GM12878 (cell line): ENCODE measurements at places on chromosomes 7 and 10. TPM values are rescaled to one million over a fixed set of nuclear protein-coding genes. Genes with fewer than 3 reads are reported as not detected.

The LAMB1 gene
- 0.48 and 0.77 TPM in 2 replicates for total RNA-seq

The HOXA2 gene
- total RNA-seq, result not detected in 2 replicates

DNA sequence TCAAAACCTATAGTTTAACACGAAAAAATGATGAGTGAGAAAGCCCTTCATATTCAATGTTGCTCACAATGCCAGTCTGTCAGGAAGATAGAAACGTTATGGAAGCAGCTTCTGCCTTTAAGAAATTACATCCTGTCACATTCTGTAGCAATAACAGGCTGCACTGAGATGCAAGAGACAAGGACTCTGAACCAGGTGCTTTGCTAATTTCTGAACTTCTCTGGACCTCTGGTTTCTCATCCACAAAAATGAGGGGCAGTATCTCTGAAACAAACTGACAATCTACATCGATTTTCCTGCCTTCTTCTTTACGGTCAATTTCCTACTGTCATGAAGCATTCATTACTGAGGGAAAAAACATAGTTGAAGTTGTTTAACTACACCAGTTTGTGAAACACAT lies 234.0 kb downstream of the SNX13 start:
- no peak for DNase-seq

GRCh38 chr7:70539205-70539604 lies 592.7 kb upstream of the GALNT17 start:
- DNase-seq, result no peak

- DNase-seq, result peak; percentile 52
Observed at GRCh38 chr10:93742633-93743349, 14.9 kb upstream of the LGI1 start.

GRCh38 chr7:74495112-74496086 lies 41.7 kb downstream of the GTF2IRD1 start:
- DNase-seq, result no peak

DNA sequence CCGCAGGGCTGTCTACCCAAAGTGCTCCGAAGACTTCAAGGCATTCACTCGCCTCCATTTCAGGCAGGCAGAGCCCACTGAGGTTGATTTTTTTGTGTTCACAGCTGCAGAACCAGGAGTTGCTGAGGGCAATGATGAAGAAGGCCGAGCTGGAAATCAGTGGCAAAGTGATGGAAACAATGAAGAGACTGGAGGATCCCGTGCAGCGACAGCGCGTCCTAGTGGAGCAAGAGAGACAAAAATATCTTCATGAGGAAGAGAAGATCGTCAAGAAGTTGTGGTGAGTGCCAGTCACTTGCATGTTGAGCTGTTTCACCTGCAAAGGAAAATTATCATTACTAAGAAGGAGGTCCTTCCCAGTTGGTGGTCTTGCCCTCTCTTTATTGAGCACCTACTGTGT lies 210.5 kb downstream of the ARHGAP21 start:
- DNase-seq, result no peak
